ENCODE measurements at places on chromosomes 1 and 21. TPM values are rescaled to one million over a fixed set of nuclear protein-coding genes. Genes with fewer than 3 reads are reported as not detected.

Gene SFN
- polyA plus RNA-seq: 0.13 TPM

DNA sequence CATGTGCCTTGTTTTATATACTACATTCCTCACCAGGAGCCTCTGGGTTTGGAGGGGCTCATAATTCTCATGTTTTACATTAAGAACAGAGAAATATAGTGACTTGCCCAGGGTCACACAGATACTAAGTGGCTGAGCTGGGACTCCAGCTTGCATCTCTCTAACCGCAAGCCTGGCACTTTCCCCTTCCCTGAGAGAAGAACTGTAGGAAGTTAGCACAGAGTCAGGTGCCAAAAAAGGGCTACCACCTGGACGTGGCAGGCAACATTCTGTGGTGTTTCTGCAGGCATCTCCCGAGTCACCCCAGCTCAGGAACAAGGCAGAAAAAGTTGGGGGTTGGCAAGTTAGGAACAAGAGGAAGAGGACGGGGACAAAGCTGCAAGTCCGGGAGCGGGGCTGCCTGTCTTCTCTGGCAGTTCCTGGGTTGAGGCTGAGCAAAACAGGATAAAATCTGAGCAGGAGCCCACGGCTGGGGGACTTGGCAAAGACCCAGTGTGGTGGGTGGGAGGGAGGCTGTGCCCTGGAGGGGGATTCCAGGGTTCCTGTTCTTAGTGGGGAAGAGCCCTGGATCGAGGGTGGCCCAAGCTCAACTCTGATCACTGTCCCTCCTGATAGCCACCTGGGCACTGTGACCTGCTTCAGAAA, 9.8 kb downstream of the PLA2G5 start:
- no peak overlapping the region for H3K27ac ChIP-seq
- no peaks in the 10 kb centered on the region for H3K36me3 ChIP-seq
- H3K4me1 ChIP-seq: no peaks in the 10 kb centered on the region
- DNase-seq: no peak
- no peaks in the 10 kb centered on the region for H3K27me3 ChIP-seq

DNA sequence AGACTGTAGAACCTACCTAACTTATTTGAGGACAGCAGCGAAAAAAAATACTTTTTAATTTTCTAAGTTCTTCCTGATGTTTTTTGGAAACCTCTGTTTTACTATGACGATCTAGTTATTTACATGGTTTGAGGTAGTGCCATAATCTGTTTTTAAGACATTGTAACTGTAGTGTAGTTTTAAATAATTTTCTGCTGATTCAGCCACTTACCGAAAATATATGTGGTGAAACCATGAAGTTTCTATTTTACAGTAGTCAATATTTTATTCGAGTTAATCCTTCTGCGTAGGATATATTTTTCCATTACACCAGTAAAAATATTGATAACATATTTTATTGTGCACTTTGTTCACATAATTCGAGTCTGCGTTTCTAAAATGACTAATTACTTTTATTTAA, 121.7 kb upstream of the RRP15 start:
- no peak for DNase-seq
- H3K4me1 ChIP-seq: no peaks in the 10 kb centered on the region
- H3K27me3 ChIP-seq: peaks cover 99% of the 10 kb centered on the region
- no peak overlapping the region for H3K4me3 ChIP-seq
- H3K27ac ChIP-seq: no peak overlapping the region

- no peak overlapping the region for H3K27ac ChIP-seq
- H3K4me1 ChIP-seq: no peaks in the 10 kb centered on the region
- H3K4me3 ChIP-seq: no peak overlapping the region
- no peaks in the 10 kb centered on the region for H3K36me3 ChIP-seq
- DNase-seq: no peak
- H3K27me3 ChIP-seq: no peaks in the 10 kb centered on the region
These were observed 90.1 kb downstream of the TMEM53 start for GRCh38 chr1:44584167-44584566.

Gene INAVA
- 7.4 TPM for polyA plus RNA-seq

DNA sequence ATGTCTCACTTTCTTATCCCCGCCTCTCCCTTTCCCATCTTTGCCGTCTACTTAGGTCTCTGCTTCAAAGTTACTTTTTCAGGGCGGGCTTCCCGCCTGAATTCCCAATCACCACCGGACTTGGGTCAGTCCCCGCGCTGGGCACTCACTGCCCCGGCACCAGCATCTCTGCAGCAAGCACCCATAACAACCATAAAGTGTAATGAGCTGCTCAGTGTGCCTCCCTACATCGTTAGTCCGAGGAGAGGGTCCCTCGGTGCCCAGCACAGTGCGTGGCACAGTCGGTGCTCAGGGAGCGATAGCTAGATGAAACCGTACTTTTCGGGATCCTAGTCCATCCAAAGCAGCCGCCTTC, 633 bp upstream of the CTPS1 start:
- DNase-seq: no peak
- H3K4me1 ChIP-seq: peaks cover 10% of the 10 kb centered on the region
- H3K4me3 ChIP-seq: peak overlapping the region; percentile 51

Gene FAM229A
- 12.3 TPM for polyA plus RNA-seq

DNA sequence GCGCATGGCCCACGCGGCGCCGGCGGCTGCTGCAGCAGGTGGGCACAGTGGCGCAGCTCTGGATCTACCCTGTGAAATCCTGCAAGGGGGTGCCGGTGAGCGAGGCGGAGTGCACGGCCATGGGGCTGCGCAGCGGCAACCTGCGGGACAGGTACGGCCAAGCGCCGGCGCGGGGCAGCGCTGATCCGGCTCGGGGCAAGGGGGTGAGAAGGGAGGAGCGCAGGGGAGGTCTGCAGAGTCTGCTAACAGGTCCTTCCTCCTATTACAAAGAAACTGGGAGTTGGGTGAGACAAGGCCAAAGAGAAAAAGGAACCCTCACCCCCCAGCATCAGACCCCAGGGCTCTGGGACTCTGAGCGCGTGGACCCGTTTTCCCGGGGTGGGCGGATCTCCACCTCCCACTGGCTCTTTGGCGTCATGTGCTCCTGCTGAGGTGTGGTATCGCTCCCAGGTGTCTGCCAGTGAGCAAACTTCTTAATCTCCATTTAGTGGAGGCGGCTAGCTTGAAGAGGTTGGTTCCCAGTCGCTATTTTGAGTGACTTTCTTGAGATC, 431 bp downstream of the MTARC1 start:
- H3K27me3 ChIP-seq: no peaks in the 10 kb centered on the region
- peak overlapping the region; percentile 66 for H3K4me3 ChIP-seq
- H3K4me1 ChIP-seq: peaks cover 19% of the 10 kb centered on the region
- H3K27ac ChIP-seq: peak overlapping the region; percentile 66
- no peak for DNase-seq

- DNase-seq: no peak
- H3K27ac ChIP-seq: no peak overlapping the region
- no peaks in the 10 kb centered on the region for H3K27me3 ChIP-seq
These were observed 23.1 kb downstream of the NPHP4 start for GRCh38 chr1:5969168-5969567.

DNA sequence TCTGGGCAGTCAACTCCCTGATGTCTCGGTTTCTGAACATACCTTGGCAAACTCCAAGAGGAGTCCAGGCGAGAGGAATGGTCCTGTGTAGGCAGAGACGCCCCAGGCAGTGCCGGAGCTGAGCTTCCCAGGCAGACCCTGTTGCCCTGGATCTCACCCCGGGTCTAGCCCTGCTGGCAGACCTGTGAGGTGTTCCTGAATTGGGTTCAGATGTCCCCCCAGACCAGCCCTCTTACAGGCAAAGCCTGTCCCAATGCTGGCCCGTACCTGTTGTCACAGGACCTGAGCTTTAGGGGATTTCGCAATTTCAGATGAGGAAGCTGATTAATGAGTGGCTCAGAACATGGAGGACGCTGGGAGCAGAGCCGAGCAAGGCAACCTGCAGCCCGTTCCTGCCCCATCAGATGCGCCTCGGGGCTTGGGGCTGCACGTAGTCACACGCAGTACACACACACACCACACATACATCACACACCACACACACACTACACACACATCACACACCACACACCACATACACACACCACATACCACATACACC, 38.5 kb upstream of the PDE9A start:
- H3K4me1 ChIP-seq: no peaks in the 10 kb centered on the region
- no peak overlapping the region for H3K27ac ChIP-seq
- no peak overlapping the region for H3K4me3 ChIP-seq
- DNase-seq: no peak

GRCh38 chr1:35556484-35557117, 602 bp downstream of the KIAA0319L start:
- H3K27me3 ChIP-seq: no peaks in the 10 kb centered on the region
- peaks cover 13% of the 10 kb centered on the region for H3K4me1 ChIP-seq
- no peak for DNase-seq
- peak overlapping the region; percentile 99 for H3K27ac ChIP-seq
- peaks cover 23% of the 10 kb centered on the region for H3K36me3 ChIP-seq
- peak overlapping the region; percentile 93 for H3K4me3 ChIP-seq

Gene CRYAA
- polyA plus RNA-seq: not detected

- H3K4me3 ChIP-seq: no peak overlapping the region
- no peak for DNase-seq
- H3K27ac ChIP-seq: no peak overlapping the region
- no peaks in the 10 kb centered on the region for H3K4me1 ChIP-seq
- no peaks in the 10 kb centered on the region for H3K27me3 ChIP-seq
These were observed 85.8 kb upstream of the KCNJ15 start for GRCh38 chr21:38170704-38171682.

GRCh38 chr1:89671775-89672488, 39.0 kb downstream of the LRRC8C start:
- H3K27me3 ChIP-seq: no peaks in the 10 kb centered on the region
- no peak overlapping the region for H3K27ac ChIP-seq
- H3K4me3 ChIP-seq: no peak overlapping the region
- H3K36me3 ChIP-seq: no peaks in the 10 kb centered on the region

DNA sequence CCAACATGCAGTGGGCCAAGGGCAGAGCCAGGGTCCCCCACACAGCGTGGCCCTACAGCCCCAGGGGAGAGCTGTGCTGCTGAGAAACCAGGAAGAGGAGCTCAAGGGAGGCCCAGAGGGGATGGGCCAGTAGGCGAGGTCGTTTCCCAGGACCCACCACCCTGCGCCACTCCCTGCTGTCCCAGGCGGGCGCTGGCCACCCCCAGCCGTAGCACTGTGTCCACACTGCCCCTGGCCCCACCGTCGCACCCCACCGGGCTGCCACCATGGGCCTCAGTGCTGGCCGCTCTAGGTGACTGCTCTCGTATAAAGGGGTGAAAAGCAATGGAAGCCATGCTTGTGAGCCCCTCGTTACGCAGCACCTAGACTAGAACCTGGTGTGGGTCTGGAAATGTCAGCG, 22.4 kb downstream of the NADK start:
- H3K27me3 ChIP-seq: no peaks in the 10 kb centered on the region
- H3K36me3 ChIP-seq: peaks cover 14% of the 10 kb centered on the region
- H3K4me3 ChIP-seq: no peak overlapping the region
- DNase-seq: no peak

Gene KCNE2
- 2.7 TPM for polyA plus RNA-seq

DNA sequence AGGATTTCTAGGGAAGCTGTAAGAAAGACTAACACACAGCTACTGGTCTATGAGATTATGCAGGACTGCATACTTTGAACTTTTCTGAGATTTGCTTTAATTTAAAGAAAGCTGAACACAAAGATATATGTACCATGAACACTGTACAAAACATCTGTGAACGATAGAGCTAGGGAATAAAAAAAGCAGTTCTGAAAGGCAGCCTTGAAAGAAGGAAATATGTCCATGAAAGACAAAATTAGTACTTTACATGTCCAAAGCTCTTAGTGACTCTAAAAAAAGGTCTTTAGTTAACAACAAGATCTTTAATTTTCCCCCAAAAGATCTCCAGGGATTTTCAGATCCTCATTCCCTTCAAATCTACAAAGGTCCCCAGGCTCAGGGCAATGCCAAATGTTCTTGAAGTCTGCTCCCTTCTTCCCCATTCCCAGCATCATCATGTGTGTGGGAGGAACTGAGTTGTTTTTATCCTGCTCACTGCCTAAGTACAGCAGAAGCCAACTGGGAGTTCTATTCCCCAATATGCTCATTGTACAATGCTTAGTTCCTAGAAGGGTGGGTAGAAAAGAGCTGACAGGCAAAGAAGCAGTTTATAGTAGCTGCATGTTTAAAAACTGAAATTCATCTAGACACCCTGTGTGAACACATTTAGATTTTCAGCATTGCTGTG, 60.1 kb upstream of the PTCH2 start:
- H3K27me3 ChIP-seq: no peaks in the 10 kb centered on the region
- no peak for DNase-seq
- no peaks in the 10 kb centered on the region for H3K4me1 ChIP-seq
- H3K4me3 ChIP-seq: no peak overlapping the region
- H3K27ac ChIP-seq: no peak overlapping the region

Gene OR2G6
- not detected for polyA plus RNA-seq

DNA sequence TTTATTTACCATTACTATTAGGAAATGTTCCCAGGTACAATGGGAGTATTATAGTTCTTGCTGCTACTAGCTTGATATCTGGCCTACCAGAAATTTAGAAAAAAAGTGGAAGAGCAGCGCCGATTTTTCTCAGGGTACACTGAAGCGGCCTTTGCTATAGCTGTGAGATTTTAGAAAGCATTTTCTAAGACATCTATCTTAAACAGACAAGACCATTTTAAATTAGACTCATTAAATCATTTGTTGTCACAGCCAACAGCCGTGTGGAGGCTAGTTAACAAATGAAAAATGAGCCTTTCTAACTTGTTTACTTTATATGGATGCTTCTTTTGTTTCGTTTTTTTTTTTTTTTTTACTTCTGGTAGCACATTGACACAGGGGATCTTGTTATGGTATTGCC, 183.2 kb upstream of the ZRANB2 start:
- no peaks in the 10 kb centered on the region for H3K27me3 ChIP-seq
- H3K27ac ChIP-seq: no peak overlapping the region
- no peaks in the 10 kb centered on the region for H3K36me3 ChIP-seq
- H3K4me1 ChIP-seq: no peaks in the 10 kb centered on the region
- no peak overlapping the region for H3K4me3 ChIP-seq

- DNase-seq: peak; percentile 26
- no peak overlapping the region for H3K27ac ChIP-seq
- no peak overlapping the region for H3K4me3 ChIP-seq
- no peaks in the 10 kb centered on the region for H3K4me1 ChIP-seq
- no peaks in the 10 kb centered on the region for H3K36me3 ChIP-seq
- H3K27me3 ChIP-seq: peaks cover 15% of the 10 kb centered on the region
These were observed 21.8 kb downstream of the MFSD2A start for GRCh38 chr1:39976732-39977131.

DNA sequence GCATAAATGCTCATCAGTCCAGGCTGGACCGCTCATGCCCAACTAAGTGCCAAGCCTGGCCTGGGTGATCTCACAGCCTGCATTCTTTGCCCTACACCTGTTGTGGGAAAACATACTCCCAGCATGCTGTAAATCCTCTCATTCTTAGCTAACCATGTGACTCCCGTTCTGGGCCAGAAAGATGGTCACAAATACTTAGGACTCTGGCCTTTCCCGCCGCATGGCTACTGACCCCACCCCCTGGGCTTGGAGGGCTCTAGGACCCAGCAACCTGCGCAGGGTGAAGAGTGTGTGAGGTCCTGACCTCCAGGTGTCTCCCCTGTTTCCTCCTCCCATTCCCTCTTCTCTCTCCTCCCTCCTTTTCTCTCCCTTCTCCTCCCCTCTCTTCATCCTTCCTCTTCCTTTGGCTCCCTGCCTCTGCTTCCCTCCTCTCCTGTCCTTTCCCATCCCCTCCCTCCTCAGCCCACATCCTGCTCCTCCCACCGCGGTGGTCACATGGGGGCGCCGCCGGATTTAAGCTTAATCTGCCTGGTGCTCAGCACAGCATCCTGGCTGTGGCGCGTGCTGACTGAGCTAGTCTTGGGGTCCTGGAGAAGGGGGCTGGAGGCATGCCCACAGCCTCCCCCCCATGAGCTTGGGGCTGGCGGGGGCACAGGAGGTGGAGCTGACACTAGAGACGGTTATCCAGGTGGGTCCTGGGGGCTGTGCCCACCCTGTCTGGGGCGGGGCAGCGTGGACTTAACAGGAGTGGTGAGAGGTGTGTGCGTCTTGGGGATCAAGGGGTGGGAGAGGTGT, at the start of gene CROCC:
CROCC (plus strand) TSS at position 541 of the 795 bp plus-strand sequence; CDS start at position 629, 88 bp downstream.
- H3K27ac ChIP-seq: no peak within 1 kb of the TSS
- no peaks in the 10 kb centered on the region for H3K36me3 ChIP-seq
- H3K4me3 ChIP-seq: peak within 1 kb of the TSS; percentile 7

All from cardiac muscle cell (in vitro differentiated cells and primary cell).